ENCODE measurements at places on chromosomes 12 and 14.

DNA sequence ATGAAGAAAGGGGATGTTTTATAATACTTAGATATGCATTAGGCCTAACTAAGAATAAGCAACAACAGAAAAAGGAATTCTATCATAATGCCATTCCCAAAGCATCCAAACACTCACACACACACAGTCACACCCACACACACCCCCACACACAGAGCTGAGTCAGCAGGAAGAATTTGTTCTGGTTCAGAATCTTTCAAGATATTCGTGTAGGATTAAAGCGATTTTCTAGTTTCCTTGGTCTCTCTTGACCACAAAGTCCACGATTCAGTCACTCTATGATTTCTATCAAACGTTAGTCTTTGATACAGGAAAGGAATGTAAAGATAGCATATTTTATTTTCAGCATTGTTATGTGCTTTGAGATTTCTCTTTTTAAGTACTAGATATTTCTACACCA lies 382.6 kb upstream of the DCN start:
- DNase-seq, result no peak

DNA sequence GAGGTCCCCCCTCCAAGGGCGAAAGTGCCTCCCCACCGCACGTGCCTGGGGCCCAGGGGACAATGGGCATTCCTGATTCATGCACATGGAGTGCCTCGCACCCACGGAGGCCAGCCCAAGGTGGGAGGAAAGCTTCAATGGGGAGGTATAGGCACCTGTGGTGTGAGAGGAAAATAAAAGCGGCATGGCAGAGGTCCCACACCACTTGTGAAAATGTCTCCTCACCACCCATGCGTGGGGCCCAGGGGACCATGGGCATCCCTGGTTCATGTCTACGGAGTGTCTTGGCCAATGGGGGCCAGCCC lies 384.7 kb downstream of the ALG10 start:
- DNase-seq, result no peak

- no peak for DNase-seq
Observed at GRCh38 chr14:88044444-88044758, 39.5 kb downstream of the GPR65 start.

DNA sequence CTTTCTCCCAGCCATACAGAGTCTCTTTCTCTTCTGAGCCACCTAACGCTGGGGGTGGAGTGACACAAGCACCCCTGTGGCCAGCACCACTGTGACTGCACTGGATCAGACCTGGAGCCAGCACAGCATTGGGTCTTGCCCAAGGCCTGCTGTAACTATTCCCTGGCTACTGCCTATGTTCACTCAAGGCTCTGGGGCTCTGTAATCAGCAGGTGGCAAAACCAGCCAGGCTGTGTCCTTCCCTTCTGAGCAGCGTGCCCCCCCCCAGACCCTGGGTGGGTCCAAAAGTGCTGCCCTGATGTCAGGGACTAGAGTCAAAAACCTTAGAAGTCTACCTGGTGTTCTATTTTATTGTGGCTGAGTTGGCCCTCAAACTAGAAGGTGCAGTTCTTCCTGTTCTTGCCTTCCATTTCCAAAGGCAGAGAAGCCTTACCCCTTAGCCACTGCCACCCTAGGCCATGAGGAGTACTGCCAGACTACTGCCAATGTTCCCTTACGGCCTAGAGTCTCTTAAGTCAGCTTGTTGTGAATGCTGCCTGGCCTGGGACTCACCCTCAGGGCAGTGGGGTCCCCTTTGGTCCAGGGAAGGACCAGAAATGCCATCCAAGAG lies 49.9 kb downstream of the PELI2 start:
- DNase-seq, result no peak

GRCh38 chr12:12673296-12673695 lies 22.7 kb downstream of the GPR19 start:
- DNase-seq, result no peak

DNA sequence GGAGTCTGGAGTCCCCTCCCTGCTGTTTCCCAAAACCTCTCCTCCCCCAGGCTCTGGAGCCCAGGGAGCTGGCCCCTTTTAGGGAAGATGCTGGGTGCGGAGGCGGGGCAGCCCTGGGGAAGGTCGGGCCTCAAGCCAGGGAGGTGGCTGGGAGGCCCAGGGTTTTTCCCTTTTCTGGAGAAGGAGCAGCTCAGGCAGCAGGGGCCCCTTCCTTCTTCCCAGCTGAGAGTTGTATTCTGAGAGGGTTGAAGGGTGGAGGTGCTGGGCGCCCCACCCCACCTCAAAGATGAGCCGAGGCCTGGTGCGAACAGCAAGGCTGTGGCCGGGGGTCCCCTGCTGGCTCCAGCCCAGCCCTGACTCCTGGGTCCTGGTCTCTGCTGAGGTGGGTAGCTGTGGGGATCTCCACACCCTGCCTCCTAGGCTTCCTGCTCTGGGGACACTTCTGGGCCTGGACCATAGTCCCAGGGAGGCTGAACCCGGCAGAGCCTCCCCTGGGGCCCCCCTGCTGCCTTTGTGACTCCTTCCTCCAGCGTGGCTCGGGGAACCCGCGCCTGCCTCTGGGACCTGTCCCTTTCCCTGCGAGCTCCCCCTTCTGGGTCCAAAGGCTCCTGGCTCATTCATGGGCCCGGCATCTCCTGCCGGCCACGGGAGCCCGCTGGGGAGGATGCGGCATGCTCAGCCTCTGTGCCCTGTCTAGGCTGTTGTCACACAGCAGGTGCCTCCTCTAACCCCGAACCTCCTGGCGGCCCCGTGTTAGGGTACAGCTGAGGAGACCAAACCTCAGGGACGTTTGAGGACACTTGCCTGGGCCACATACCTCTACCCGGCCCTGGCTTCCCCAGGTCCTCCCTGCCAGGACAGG lies 4.4 kb downstream of the TRMT61A start:
- DNase-seq, result no peak

DNA sequence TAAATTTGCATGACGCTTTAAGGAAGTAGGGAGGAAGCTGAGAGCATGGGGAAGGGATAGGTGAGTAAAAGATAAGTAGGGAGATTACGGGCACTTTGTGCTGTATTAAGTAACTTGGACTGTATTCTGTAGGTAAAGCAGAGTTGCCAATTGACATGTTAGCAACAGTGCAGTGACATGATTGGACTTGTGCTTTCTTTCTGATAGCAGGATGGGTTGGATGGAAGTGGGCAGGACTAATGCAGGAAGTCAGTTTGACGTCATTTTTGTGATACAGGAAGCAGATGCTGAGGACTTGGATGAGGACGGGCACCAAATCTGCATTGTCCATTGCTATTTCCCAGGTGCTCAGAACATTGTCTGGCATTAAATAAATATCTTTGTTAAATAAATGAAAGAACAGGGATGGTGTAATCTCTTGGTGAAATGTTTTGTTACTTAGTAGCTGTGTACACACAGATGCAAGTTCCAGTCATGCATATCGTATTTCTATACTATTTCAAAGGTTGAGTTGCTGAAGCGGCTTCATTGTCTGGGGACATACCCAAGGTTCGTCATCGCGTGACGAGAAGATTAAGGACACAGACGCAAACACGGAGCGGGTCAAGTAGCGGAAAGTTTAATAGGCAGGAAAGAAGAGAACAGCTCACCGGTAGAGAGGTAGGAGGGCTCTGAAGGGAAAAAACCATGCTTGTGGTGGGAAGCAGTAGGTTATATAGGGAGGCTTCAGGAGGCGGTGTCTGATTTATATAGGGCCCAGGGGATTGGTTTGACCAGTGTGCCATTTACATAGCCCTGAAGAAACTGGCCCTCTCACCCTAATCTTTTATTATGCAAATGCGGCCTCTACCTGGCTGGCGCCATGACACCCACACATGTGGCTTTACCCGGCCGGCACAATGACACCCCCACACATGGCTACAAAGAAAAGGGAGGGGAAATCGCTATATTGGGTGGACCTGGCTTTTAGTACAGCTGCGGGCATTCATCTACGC lies 30.7 kb downstream of the GUCY2C start:
- no peak for DNase-seq

DNA sequence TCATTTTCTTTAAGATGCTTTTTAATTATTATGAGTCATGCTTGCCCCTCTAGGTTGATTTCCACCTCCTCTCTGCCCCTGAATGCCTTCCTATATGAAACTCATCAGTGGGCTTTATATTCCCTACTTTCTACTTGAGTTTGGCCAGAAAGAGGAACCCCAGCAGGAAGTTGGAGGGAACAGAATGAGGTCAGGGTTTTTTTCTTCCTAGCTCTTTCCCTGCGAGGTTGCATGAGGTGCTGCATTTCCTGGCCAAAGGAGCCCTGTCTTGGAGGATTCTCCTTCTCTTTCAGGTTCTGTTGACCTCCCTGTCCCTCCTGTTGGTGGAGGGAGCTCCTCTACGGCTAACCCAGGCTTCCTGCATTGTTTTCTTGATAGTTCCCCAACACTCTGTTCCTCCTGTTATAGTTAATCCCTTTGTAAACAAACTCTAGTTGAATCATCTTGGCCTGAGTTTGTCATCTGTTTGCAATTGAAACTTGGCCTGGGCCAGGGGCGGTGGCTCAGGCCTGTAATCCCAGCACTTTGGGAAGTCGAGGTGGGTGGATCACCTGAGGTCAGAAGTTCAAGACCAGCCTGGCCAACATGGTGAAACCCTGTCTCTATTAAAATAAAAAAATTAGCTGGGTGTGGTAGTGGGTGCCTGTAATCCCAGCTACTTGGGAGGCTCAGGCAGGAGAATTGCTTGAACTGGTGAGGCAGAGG lies 15.3 kb upstream of the SPIC start:
- DNase-seq, result no peak

GRCh38 chr14:71243697-71244096 lies 336.4 kb downstream of the PCNX1 start:
- no peak for DNase-seq

GRCh38 chr14:66496188-66496807 lies 10.1 kb downstream of the CCDC196 start:
- DNase-seq, result no peak

DNA sequence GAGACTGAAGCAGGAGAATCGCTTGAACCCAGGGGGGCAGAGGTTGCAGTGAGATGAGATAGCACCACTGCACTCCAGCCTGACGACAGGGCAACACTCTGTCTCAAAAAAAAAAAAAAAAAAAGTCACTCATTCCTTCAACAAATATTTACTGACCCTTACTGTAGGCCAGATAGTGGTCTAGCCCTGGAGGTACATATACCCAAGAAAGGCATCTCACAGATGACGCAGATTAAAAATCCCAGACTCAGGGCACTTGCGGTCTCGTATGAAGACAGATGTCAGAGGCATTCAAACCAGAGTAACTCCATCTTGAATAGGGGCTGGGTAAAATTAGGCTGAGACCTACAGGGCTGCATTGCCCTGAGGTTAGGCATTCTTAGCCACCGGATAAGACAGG lies 44.8 kb downstream of the CLMN start:
- DNase-seq, result no peak

DNA sequence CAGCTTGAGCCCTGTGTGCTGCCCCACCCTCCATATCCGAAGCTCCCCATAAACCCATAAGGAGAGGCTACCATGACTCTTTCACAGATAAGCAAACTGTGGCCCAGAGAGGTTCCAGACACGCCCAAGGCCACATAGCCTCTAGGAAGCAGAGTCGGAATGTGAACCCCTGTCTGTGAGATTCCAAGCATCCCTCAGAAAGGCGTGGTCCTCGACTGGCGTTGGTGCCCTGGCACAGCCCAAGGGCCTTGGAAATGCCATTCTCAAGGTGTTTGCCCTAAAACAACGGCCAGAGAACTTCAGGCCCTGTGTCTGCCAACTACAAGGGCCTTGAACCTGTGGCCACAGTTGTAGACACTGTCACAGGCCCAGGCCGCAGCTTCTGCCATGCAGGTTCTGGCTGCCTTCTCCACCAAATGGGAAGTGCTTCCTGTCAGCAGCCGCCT lies 8.5 kb upstream of the DIO3 start:
- DNase-seq, result no peak

DNA sequence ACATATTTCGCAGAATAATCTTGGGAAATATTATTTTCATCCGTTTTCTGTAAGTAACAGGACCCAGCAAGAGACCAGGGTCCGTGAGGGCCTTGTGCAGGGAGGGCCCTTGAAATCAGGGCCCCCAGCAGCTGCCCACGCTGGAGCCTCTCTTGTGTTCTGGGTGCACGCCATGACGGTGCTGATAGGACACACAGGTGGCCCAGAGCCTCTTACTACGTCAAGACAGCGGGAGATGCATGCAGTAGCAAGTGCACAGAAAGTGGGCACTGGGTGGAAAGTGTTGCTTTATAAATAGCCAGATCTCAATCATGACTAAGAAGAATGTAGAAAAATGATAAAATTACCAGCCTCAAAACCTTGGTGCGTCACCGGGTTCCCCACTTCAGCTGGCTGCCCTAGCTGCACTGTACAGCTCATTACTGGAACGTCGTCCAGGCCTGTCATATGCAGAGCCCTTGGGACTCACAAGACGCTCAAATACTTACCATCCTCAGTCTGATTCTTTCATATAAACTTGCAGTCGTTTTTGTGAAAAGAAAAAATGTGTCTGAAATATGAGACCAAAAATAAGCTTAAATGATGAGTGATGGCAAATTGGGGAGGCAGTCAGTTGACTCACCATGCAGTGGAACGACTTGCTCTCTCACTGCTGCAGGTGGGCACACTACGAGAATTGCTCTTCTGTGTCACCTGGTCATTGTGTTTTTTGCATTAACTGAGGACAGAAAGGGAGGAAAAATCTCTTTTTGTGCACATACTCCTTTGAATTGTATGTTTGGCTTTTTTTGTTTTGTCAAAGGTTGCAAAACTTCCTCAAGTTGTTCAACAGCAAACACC lies 68.2 kb downstream of the DDX51 start:
- no peak for DNase-seq

GRCh38 chr14:104700225-104700651 lies 10.8 kb downstream of the INF2 start:
- DNase-seq, result no peak

DNA sequence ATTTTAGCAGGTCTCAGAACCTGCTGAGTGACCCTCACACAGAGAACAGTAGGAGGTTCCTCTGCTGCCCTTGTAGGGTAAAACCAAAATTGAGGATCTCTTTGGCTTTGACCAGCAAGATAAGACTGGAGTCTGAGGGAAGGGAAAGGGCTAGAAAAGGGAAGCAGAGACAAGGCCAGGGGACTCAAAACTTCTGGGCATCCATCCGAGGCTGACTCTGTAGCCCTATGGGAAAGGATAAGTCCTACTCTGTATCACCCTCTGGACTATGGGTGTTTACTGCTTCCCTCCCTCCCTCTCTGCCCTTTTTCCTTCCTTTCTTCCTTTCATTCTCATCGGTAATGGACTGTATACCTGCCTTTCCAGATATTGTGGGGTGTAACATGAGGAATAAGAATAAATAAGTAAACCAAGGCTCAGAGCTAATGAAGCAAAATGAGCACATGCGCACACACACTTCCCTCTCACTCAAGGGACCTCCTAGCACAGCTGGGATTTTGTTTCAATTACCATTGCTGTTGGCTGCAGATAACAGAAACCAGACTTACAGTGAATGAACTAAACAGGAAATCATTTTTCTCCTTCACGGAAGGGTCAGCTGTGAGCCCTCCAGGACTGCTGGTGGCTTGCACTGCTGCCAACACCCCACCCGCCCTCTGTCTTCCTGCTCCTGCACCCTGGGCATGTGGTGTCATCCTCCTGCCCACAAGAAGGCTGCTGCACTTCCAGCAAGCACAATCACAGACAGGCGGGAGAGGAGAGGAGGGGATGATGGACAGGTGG lies 404.4 kb upstream of the CCDC196 start:
- no peak for DNase-seq

- no peak for DNase-seq
Observed at GRCh38 chr14:96016501-96017160, 22.5 kb upstream of the C14orf132 start.

- DNase-seq, result no peak
Observed at GRCh38 chr12:46717868-46718267, 107.9 kb downstream of the SLC38A4 start.

- DNase-seq, result no peak
Observed at GRCh38 chr12:92028441-92028709, 117.3 kb downstream of the BTG1 start.

GRCh38 chr14:91261986-91262549 lies 17.6 kb upstream of the GPR68 start:
- DNase-seq, result no peak

- no peak for DNase-seq
Observed at GRCh38 chr12:96302687-96303310, 97.4 kb downstream of the CDK17 start.

Data from stimulated activated CD8-positive, alpha-beta memory T cell treated with anti-CD3 and anti-CD28 coated beads, Interleukin-7, amount 100 ng/mL, for 24 hours (primary cell).